ENCODE measurements at places on chromosomes 1 and 21.

DNA sequence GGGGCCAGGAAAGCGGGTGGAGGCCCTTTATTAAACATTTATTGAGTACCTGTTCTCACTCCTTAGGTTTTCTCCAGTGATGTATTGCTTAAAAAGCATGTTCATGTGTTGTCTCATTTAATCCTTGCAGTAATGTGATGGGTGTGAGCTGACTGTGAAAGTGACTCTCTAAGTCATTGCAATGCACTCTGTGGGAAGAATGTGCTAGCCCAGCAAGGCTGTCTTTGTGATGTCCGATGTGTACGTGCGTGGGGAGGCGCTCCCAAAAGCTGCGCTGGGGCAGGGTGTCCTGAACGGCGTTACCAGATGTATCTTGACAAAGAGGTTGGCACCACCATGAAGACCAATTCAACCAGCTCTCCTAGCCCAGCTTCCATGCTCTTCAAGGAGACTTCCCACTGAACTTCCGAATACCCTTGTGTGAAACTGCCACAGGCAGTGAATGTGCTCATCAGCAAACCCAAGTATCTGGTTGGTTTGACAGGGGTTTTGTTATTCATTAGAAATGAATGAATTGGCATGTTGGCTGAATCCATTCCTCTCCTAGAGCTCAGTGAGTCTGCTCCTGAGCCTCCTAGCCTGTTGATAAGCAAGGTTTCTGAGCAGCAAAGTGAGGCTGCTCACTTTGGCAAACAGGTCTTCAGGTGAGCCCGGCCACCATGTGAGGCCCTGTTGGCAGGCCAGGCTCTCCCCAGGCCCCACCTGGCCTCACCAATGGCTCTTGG is 28.0 kb downstream of the NUAK2 start:
- no peak for DNase-seq

DNA sequence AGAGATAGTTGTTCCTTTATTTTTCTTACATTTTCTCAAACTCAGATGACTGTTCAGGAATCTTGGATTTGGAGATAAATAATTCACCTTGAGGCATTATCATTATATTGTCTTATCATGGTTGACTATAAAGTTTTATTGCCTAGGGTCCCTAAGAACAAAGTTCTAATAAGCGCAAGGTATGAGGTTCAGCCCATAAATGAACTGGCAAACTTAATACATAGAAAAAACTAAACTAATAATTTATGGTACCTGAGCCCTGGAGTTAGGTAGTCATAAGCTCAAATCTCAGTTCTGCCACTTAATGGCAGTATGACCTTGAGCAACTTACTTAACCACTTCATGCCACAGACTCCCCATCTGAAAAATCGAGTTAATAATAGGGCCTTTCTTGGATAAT is 334.0 kb upstream of the PBX1 start:
- DNase-seq: no peak

DNA sequence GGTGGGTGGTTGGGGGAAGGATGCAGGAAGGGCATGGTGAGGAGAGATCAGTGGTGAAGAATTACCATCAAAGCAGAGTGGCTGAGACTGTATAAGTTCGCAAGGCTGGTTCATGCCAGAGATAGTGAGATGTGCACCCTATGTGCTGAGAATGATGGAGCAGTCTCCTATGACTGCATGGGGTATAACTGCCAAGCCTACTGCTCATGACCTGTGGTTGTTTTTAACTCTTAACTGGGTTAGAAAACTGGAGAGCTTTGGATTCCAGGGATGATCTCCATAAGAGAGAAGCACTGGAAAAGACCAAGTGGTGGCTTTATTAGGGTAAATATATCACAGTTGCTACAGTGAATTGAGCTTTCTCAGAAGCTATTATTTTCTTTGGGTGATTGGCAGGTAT is 16.2 kb downstream of the WNT2B start:
- no peak for DNase-seq

- no peak for DNase-seq
Observed at GRCh38 chr1:44798481-44799365, 1.5 kb upstream of the PLK3 start.

DNA sequence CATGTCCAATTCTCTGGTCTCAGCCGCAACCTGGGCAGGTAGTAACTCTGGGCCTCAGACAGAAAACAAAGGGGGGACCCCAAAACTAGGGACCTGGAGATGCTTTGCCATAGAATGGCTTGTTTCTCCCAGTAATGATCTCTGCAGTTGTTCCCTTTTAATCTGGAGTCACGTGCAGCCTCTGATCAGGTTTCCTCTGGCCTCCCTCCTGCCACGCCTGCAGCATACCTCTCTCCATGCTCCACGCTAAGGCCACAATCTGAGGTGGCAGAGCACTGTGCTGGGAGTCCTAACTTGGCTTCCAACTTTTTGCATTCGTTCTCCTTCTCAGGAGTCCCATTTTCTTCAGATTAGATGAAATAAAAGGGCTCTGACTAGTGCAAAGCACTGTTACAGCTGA is 1.9 kb downstream of the PABPC4 start:
- no peak for DNase-seq

DNA sequence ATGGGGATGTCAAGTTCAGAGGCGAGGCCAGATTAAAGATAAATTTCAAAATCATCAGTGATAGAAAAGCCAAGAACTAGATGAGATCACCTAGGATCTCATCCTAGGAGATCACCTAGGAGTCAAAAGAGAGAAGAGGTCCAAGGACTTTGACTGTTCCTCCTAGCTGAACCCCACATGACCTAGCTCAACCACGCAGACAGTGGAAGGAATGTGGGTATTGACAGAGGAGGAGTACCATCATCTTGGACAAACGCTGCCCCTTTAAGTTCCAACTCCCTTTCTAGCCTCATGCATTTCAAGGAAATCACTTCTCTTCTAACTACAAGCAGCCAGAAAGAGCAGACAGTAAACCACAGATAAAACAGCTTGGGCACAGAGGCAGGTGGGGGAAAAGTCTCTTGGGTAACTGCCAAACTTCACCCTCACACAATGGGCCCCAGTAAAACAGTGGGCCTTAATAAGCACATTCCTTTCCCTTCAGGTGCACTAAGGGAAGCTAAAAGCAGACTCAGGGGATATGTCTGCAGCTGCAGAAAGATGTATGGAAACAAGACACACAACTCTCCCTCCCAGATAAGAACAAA is 12.5 kb upstream of the FAM76A start:
- DNase-seq: no peak

DNA sequence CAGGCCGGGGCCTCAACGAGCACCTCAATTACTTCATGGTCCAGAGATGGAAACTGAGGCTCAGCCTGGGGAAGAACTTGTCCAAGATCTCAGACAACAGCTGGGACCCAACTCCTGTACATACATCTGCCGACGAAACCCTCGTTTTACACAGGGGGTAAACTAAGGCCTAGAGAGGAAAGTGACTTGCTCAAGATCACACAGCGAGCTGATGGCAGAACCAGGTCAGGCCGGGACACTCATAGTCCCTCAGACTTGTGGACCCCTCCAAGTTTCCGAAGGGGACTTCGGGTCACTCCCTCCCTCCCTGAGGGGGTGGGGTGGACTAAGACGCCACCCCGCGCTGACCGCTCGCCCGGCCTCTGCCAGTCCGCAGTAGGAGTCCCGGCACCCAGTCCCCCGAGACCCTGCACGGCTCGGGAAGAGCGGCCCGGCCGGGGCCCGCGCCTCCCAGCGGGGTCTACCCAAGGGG is 430 bp downstream of the WASF2 start:
- peak; percentile 9 for DNase-seq

DNA sequence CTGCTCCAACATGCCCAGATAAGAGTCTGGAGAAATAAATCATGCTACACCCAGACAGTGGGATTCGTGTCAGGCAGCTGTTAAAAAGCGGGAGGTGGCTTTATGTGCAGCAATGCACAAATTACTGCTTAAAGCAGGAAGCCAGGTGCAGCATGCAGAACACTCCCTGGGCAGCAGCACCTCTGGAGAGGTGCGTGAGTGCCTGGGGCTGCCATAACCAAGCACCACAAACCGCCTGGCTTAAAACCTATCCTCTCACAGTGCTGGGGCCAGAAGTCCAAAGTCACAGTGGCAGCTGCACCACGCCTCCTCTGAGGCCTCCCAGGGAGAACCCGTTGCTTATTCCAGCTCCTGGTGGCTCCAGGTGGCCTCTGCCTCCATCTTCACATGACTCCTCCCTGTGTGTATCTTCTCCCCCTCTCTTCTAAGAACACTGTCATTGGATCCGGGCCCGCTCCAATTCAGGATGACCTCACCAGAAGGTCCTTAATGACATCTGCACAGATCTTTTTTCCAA is 115.6 kb downstream of the SIK1 start:
- no peak for DNase-seq

DNA sequence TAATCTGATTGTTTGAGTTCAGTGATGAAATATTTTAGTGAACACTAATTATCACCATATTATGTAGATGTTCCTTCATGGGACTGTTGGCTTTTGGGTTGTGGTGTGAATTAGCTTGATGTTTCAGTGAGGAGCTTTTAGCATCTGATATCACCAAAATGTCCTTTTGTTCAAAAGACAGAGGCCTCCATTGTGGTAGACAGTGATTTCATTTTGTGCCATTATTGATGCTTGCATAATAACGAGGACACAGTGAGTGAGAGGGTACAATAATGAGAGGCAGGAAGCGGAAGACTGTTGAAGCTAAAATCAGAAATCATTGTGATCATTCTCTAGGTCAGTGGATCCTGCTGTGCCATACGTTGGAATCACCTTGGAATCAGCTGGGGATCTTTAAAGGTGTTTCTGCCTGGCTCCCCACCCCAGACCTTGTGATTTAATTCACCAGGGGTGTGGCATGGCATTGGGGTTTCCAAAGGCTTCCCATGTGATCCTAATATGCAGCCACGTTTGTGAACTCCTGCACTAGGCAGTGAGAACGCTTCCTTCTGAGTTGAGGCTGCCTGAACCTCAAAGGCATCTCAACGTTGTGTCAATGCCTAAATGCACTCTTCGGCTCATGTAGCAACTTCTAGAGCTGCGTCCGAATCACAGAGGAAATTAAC is 82.1 kb upstream of the KIF1B start:
- no peak for DNase-seq

GRCh38 chr1:80801695-80802094 is 999.0 kb upstream of the ADGRL2 start:
- no peak for DNase-seq

DNA sequence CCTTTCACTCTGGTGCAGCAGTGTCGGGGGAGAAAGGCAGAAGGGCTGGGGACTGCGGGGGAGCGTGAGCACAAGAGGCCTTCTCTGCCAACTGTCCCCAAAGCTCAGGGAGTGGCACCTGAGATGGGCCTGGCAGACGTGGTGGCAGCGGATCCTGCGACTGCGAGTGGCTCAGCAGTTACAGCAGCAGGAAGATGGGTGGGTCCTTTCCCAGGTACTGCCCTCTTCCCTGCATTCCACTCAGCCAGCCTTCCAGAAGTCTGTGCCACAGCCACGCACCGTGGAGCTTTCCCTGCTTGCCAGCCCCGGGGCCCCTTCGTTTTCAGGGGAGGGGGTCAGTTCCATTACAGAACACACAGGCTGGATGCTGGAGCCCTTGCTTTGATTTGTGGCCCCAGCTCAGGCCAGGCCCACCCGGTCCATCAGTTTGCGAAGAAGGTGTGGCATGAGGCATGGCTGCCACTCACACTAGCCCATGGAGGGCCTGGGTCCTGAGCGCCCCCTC is 17.2 kb downstream of the MTHFR start:
- no peak for DNase-seq

GRCh38 chr1:27342778-27343638 is 1.2 kb downstream of the SYTL1 start:
- peak; percentile 89 for DNase-seq

GRCh38 chr1:106226550-106226949 is 829.9 kb upstream of the PRMT6 start:
- DNase-seq: no peak

DNA sequence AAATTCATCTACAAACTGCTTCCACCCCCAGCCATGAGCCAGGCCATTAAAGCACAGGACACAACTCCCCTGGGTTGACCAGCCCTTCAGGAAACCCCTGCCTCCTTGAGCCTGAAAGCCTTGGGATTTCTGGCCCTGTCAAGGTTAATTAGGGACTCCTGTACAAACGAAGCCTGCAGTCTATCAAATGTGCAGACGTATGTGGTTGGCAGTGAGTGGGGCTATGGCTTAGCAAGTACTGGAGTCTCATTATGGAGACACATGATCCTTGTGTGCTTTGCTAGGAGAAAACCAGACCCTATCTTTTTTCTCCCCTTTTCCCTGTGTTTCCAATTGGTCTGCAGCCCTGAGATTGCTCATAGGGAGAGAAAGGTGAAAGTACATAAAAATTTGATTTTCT is 588.3 kb upstream of the USP24 start:
- no peak for DNase-seq

- no peak for DNase-seq
Observed at GRCh38 chr1:97577613-97578012, 343.2 kb downstream of the DPYD start.

GRCh38 chr1:204136814-204137213 is 15.0 kb downstream of the ETNK2 start:
- DNase-seq: no peak

GRCh38 chr1:29355375-29355774 is 119.1 kb downstream of the PTPRU start:
- no peak for DNase-seq

- no peak for DNase-seq
Observed at GRCh38 chr1:17274186-17275170, 25.6 kb downstream of the PADI3 start.

GRCh38 chr1:173429471-173430402 is 47.4 kb upstream of the PRDX6 start:
- DNase-seq: peak; percentile 62

DNA sequence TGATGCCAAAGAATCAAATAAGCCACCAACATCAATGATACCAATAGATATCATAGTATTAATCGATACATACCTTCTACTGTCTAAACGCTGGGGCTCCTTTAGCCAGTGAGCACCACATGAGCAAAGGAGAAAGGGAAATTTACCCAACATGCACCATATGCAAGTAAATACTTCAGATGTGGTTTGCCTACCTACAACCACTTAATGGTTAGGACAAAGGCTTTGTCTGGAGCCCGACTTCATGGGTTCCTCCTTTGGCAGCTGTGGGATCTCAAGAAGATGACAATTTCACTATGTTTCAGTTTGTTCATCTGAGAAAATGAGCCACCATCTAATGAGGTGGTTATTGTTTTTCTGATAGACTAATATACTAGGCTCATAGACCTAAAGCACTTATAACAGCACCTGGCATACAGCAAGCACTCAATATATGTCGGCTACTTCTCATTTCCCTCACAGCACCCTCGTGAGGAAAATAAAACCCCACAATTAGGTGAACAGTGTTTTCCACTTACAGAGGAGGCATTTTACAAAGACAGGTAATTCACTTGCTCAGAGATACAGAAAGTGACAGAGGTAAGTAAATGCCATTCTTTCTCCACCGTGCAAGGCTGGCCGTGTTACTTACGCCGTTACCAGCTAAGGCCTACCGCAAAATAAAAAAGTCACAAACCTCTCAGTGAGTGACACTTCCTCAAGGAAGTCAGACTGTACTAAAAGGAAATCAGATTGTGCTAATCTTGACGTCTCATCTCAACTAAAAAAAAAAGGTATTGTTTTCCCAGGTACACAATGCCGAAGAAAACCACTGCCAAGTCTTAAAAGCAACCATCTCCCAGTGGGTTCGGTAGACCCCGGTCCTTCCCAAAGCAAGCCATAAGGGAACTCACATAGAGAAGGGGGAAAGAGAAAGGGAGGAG is 1.6 kb downstream of the TTC13 start:
- peak; percentile 51 for DNase-seq
